ENCODE measurements at places on chromosomes 13 and 19. TPM values are rescaled to one million over a fixed set of nuclear protein-coding genes. Genes with fewer than 3 reads are reported as not detected.
A peak's percentile ranks its signal among the peaks of the same experiment; 100 is the strongest.

WDR62 gene
- total RNA-seq = 34.5 TPM

PLK5 gene
- total RNA-seq = not detected

LRP3 gene
- 0.30 TPM for total RNA-seq

DNA sequence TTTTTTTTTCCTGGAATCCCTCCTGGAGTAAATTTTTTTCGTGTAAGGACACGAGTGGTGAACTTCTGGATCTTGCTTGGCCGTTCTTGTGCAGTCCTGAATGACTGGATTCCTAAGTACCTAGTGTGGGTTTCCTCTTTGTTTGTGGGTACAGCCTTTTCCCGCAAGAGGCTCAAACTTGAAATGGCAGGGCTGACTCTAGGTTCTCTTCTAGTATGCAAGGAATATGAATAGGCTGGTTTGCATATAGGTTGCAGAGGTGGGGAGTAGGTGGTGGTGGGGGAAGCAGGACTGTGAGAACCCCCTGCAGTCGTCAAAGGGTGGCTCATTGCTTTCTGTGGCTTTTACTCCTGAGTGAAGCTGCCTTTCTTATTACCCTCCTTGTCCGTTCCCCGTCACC, 13.6 kb downstream of the UBAC2 start:
- DNase-seq = peak; percentile 62
- H3K4me1 ChIP-seq = peaks cover 72% of the 10 kb centered on the region
- H3K36me3 ChIP-seq = peaks cover 21% of the 10 kb centered on the region
- H3K27ac ChIP-seq = peak overlapping the region; percentile 94
- peak overlapping the region; percentile 73 for H3K4me3 ChIP-seq
- H3K27me3 ChIP-seq = no peaks in the 10 kb centered on the region

GRCh38 chr19:1173845-1174809, at the start of gene SBNO2:
Gene SBNO2 (minus strand): TSS chr19:1174268. CDS start chr19:1154276, 19,992 bp downstream.
- H3K27me3 ChIP-seq = no peaks in the 10 kb centered on the region
- peak; percentile 93 for DNase-seq
- peak within 1 kb of the TSS; percentile 90 for H3K4me3 ChIP-seq
- H3K4me1 ChIP-seq = peaks cover 37% of the 10 kb centered on the region

DNA sequence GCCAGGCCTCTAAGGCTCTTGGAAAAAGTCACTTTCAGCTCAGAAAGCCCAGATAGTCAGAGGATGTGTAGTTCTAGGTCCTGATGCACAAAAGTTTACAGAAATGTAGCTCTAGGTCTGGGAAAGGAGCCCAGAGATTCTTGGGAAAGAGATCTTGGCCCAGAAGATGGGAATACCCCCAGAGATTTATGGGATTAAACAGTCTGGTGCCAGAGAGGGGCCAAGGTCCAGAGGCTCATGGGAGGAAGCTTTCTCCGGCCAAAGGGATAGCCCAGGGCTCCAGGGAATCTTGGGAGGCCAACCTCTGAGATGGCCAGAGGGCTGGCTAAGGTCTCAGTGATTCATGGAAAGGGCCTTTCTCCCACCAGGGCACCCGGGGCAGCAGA, 15.2 kb downstream of the BCAT2 start:
- DNase-seq = no peak
- H3K27ac ChIP-seq = peak overlapping the region; percentile 82
- peaks cover 13% of the 10 kb centered on the region for H3K4me1 ChIP-seq

DNA sequence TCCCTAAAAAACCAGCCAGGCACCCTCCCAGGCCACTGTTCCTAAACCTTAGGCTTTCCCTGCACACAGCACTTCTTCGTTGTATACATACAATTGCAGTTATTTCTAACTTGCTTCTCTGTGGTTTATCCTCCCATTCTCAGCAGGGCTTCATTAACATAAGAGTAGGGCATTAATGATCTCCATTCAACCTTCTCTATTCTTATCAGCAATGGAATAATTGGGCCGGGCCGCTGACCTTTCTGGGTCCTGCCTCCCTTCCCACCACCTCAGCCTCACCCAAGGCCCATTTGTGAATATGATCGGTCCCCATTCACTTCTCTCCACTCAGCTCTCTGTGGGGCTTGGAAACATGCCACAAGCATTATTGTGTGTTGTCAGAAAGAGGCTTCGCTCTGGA, 184.2 kb downstream of the SUCLA2 start:
- no peak for DNase-seq
- H3K4me3 ChIP-seq = no peak overlapping the region
- peaks cover 2% of the 10 kb centered on the region for H3K27me3 ChIP-seq
- no peaks in the 10 kb centered on the region for H3K36me3 ChIP-seq
- no peak overlapping the region for H3K27ac ChIP-seq

DNA sequence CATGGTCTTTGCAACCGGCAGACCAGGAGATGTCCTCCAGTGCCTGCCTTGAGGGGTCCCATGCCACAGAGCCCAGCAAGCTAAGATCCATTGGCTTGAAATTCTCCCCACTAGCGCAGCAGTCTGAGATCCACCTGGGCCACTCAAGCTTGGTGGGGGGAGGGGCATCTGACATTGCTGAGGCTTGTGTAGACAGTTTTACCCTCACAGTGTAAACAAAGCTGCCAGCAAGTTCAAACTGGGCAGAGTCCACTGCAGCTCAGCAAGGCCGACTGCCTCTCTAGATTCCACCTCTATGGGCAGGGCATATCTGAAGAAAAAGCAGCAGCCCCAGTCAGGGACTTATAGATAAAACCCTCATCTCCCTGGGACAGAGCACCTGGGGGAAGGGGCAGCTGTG, 32.0 kb upstream of the ITM2B start:
- no peak overlapping the region for H3K27ac ChIP-seq
- no peak overlapping the region for H3K4me3 ChIP-seq
- H3K27me3 ChIP-seq = peaks cover 21% of the 10 kb centered on the region

DNA sequence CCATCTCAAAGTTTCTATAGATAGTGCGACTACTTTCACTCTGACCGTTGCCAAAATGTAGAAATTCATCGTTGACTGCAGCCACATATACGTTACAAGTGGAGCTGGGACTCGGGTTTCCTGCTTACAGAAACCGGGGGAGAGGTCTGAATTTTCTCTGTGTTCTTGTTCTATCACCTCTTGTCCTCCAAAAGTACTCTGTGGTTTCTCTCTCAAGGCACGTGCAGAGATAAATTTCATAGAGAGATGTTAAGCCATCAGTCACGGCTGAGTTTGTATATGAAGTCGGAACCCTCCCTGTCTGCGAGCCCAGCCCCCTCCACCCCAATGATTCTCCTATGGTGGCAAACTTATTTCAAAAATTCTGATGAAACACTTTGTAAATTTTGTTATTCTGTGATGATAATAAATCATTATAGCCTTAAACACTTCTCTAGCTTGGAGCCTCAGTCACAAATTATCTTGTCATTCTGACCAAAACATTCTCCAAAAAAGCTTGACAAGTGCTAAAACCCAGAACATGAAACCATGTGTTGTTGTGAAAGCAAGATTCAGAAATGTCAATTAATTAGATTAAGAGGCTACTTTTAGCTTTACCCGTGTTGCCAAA, 87.5 kb downstream of the TSHZ3 start:
- no peak for DNase-seq
- H3K4me3 ChIP-seq = no peak overlapping the region
- peaks cover 20% of the 10 kb centered on the region for H3K27me3 ChIP-seq
- no peaks in the 10 kb centered on the region for H3K36me3 ChIP-seq
- H3K27ac ChIP-seq = no peak overlapping the region
- no peaks in the 10 kb centered on the region for H3K4me1 ChIP-seq

GRCh38 chr19:12828494-12828893, 5.9 kb downstream of the RTBDN start:
- DNase-seq = peak; percentile 53
- H3K4me1 ChIP-seq = peaks cover 22% of the 10 kb centered on the region
- peaks cover 64% of the 10 kb centered on the region for H3K27me3 ChIP-seq
- no peak overlapping the region for H3K4me3 ChIP-seq
- no peak overlapping the region for H3K27ac ChIP-seq
- no peaks in the 10 kb centered on the region for H3K36me3 ChIP-seq

- DNase-seq = no peak
- no peaks in the 10 kb centered on the region for H3K4me1 ChIP-seq
- H3K27me3 ChIP-seq = no peaks in the 10 kb centered on the region
- H3K27ac ChIP-seq = no peak overlapping the region
- no peaks in the 10 kb centered on the region for H3K36me3 ChIP-seq
Measured at GRCh38 chr13:110023729-110024644, 237.6 kb upstream of the IRS2 start.
